ENCODE measurements at places on chromosomes 3 and 15. TPM values are rescaled to one million over a fixed set of nuclear protein-coding genes. Genes with fewer than 3 reads are reported as not detected.

The EPHB3 gene
- 3.4 TPM for total RNA-seq

The GPR171 gene
- not detected for total RNA-seq

The WDR72 gene
- total RNA-seq: 0.31 TPM

The CLRN1 gene
- not detected for total RNA-seq

The B3GNT5 gene
- 2.5 TPM for total RNA-seq

The RTP3 gene
- total RNA-seq: not detected

The MUSTN1 gene
- total RNA-seq: 40.8 TPM

The MCTP2 gene
- 0.72 TPM for total RNA-seq

The CEMIP gene
- 2.6 TPM for total RNA-seq

The SPCS1 gene
- total RNA-seq: 78.9 TPM

The PPM1L gene
- total RNA-seq: 23.4 TPM

The SKOR1 gene
- total RNA-seq: 0.18 TPM

The ADPRH gene
- total RNA-seq: 10.4 TPM
